ENCODE measurements at places on chromosomes 16 and 17.
A peak's percentile ranks its signal among the peaks of the same experiment; 100 is the strongest.

- DNase-seq: no peak
Measured at GRCh38 chr16:31149894-31150890, at the start of gene PRSS36. Gene PRSS36 (minus strand): TSS chr16:31150066. CDS start chr16:31150035, 31 bp downstream.

- no peak for DNase-seq
Measured at GRCh38 chr17:263271-263670, 81.8 kb upstream of the DOC2B start.

DNA sequence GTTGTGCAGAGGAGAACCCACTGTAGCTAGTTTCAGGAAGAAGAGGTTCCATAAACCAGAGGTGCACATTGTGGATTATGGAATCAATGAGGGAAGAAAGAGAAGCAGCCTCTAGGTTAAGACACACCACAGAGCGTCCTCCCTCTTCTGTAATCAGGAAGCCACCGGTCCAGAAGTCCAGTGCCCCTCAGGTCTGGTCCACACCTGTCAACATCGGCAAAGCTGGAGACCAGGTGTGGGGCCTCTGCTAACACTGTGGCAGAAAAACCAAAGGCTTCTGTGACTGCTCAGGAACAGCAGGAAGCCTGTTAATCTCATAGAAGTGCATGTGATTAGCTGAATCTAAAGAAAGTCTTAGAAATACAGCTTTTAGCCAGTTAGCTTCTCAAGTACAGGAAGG, 23.3 kb downstream of the LIMD2 start:
- no peak for DNase-seq

DNA sequence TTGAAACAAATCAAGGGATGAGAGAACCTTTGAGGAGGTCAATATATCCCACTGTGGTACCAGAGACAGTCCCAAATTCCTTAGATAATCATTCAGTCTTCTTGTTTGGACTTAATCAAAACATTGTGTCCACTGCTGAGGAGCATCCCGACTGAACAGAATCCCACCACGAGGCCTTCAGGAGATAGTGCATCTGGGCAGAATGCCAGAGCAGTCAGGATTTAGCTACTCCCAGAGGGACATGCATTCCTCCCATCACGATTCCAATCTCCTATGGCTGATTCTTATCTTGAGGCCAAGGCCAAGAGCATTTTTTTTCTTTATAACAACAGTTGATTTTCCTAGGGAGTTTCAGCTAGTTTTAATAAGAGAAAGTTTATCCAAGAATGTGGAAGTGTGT, 87.4 kb upstream of the COX10 start:
- no peak for DNase-seq

- no peak for DNase-seq
Measured at GRCh38 chr17:29585080-29585751, 4.2 kb downstream of the GIT1 start.

DNA sequence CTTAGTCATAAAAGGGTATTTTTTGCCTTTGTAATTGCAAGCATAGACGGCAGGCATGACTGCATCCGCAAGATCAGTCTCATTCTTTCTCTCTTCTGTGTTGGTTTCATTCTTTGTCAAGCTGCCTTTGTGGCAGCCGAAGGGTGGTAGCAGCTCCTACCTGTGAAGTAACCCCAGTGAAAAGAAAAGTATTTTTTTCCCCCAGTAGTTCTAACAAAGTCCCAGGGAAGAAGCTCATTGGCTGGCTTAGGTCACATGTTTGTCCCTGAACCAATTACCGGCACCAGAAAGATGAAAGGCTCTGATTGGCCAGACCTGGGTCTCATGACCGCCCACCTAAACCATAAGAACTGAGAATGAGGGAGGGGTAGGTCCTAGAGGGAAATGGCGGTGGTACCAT, 110.7 kb downstream of the RAP1GAP2 start:
- no peak for DNase-seq

DNA sequence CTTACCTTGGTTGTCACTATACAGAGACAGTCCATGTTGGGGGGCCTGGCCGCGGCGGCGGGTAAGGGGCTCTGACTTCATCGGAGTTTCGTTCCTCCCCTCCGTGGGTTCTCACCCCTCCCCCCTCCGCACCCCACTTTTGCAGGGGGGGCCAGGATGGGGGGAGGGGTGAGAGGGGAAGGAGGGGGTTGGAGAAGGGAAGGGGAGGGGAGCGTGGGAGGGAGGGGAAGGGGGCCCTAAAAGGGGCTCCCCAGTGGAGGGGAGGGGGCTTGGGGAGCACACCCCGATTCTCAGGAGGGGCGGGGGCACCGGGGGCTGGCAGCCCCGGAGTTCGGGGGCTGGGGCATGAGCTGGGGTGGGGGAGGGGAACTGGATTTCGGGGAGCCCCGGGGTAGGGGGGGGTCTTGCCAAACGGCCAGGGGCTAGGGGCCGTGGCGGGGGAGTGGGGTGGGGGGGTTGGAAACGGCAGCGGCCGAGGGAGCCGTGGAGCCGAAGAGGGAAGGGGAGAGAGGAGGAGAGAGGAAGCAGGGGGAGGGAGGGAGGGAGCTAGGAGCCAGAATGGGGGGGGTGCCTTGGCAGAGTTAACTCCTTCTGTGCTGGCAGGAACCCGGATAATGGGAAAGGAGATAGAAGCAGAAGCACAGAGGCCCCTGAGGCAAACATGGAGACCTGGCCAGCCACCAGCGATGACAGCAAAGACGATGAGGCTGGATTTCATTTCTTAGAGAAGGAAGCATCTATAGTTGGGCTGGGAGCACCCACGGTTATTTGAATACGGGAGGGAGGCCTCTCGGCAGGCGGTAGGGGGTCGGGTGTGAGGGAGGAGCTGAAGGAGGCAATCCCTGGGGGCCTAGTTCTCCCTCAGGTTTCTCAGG, 2.3 kb downstream of the DLG4 start:
- peak; percentile 8 for DNase-seq

Data from AML-193 (cell line).